Breast epithelium (tissue), 4 donors: ENCODE measurements at places on chromosomes 2 and 18.

DNA sequence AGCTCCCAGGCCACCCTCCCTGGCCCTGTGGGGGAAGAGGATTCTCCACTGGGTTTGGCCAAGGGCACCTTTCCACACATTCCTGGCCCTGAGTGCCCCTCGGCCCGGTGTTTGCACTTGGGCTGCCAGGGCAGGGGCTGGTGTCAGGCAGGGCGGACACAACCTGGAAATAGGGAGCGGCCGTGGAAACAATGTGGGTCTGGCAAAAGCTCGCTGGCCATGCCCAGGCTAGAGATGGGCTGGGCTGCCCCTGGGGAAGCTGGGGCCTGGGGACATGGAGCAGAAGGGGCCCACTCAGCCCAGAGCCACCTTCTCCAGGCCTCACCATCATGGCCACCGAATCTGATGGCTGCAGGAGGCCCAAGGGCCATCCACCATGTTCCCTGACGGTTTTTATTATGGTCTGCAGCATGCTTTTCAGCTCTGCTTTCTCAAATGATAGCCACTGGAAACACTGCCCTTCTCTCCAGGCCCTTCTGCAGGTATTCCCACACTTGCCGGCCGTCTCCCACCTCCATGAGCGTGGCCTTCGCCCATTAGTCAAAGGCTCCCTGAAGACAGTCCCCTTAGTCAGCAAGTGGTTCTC is 275.1 kb downstream of the CYP26B1 start:
- no peaks in the 10 kb centered on the region for H3K4me1 ChIP-seq
- no peak overlapping the region for H3K4me3 ChIP-seq
- H3K36me3 ChIP-seq: no peaks in the 10 kb centered on the region
- no peak for DNase-seq
- no peak overlapping the region for H3K27ac ChIP-seq
- H3K27me3 ChIP-seq: no peaks in the 10 kb centered on the region

DNA sequence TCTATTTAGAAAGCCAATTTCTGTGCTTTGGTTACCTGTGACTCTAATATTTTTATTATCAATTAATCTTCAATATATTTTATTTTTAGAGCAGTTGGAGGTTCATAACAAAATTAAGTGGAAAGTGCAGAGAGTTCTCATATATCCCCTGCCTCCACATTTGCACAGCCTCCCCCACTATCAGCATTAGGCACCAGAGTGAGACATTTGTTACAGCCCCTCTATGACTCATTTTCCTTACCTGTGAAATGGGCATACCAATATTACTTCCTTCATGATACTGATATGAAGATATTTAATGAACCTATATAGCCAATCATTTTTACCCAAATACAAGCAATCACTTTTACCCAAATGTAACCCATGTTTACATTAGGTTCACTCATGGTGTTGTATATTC is 34.0 kb upstream of the CYTIP start:
- no peaks in the 10 kb centered on the region for H3K36me3 ChIP-seq
- H3K4me1 ChIP-seq: no peaks in the 10 kb centered on the region
- H3K4me3 ChIP-seq: no peak overlapping the region
- DNase-seq: no peak
- H3K27me3 ChIP-seq: no peaks in the 10 kb centered on the region
- H3K27ac ChIP-seq: no peak overlapping the region

DNA sequence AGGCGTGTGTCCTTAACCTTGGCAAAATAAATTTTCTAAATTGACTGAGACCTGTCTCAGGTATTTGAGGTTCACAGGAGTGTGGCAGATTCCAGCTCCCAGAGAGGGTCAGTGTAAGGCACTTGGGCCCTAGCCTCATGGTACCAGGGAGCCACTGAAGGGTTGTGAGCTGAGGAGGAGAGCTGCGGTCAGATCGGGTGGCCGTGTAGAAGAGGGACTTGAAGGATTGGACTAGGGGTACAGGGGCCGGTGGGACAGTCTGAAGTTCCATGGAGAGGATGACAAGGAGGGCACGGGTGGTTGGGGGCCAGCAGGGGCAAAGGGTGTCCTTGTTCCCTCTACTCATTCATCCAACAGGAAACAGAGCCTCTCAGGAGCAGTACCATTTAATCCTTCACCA is 327.0 kb upstream of the HS6ST1 start:
- H3K27ac ChIP-seq: no peak overlapping the region
- no peaks in the 10 kb centered on the region for H3K27me3 ChIP-seq
- no peaks in the 10 kb centered on the region for H3K4me1 ChIP-seq

DNA sequence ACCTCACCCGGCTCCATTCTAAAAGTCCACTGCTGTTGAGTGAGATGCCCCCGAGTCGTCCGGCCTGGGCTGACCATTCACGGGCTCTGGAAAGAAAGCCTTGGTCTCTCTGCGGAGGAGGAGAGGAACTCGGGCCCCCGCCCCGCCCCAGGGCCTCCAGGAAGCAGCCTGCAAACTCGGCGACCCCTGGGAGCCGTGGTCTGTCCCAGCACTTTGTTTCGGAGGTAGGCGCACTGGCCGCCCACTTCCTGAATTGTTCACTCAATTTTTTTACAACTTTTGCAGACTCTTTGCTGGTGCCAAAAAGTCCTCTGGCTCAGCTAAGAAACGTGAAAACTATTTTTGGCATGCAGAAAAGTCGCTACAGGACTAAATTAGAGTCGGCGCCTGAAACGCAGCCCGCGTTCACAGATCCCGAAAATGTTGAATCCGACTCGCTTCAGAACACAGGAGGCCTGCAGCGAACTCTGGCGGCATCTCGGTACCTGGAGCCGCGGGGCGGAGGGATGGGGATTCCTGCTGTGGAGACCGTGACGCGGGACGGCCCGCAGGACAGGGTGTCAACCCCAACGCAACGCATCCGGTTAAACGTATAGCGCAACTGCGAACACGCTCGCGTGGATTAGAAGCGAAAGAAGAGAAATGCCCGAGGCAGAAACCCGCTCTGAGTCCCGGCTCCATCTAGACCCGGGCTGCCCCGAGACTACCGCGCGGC is 1.5 kb downstream of the PXDN start:
- no peaks in the 10 kb centered on the region for H3K27me3 ChIP-seq
- peak overlapping the region; percentile 97 for H3K27ac ChIP-seq
- H3K4me1 ChIP-seq: no peaks in the 10 kb centered on the region
- no peaks in the 10 kb centered on the region for H3K36me3 ChIP-seq
- DNase-seq: peak; percentile 81
- H3K4me3 ChIP-seq: peak overlapping the region; percentile 83

DNA sequence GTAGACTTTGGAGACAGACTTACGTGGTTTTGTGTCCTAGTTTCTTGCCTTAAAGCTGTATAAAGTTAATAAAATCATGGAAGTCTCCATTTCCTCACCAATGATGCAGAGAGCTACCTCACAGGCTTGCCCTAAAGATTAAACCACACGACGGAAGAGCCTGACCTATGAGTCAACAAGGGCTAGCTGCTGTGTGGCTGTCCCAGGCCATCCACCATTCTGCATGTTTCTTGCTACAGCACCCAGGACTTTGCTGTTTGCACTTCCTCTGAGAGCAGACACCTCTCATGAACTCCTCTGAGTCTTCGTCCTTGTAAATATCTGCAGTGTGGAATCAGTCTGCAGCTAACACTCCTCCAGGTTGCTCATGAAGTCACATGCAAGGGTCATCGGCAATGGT is 160.0 kb upstream of the TRIB2 start:
- DNase-seq: no peak
- H3K27me3 ChIP-seq: no peaks in the 10 kb centered on the region
- no peak overlapping the region for H3K27ac ChIP-seq
- H3K4me1 ChIP-seq: no peaks in the 10 kb centered on the region

DNA sequence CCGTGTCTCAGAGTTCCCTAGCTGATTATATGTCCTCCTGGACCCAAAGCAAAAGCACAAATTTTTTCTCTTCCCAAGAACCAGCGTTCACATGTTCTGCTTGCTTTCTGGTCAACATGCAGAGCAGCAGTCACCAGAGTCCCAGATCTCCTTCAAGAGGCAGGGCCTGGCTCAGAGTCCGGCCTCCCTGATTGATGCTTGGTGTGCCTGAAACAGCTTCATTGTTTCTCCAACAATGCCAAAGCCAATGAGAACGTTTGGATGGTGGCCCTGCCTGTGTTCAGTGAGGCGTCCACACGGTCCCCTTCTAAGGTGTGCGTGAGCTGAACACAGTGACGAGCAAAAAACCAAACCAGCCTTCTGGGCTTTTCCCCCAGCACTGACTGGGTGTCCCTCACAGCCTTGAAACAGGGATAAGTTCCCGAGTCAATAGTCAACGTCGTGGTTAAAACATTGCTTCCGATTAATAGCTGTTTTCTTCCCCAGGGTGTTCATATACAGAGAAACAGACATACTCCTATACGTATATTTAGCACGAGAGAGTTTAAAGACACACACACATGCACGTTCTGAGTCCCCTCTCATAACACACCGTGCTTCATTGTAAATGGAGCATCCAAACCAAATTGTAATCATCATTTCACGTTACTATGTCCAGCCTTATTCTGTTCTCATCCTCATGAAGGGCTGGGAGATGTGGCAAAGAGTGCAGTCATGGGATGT is 19.3 kb upstream of the POU3F3 start:
- no peaks in the 10 kb centered on the region for H3K4me1 ChIP-seq
- DNase-seq: no peak
- H3K27ac ChIP-seq: no peak overlapping the region
- no peak overlapping the region for H3K4me3 ChIP-seq
- no peaks in the 10 kb centered on the region for H3K27me3 ChIP-seq
- H3K36me3 ChIP-seq: no peaks in the 10 kb centered on the region

DNA sequence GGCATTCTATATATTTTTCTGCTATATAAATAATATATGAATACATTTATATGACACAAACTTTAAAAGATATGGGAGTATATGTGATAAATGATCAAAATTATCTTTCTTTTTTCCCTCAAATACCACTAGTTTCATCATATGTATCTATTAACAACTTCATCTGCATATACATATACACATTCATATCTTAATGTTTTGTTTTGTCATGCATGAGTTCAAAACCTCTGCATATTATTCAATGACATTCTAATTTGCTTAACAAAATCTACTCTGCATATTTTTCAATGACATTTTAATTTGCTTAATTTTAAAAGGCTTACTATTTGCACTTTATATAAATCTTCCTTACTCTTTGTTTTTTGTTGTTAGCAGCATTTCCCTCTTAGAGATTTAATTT is 276.2 kb downstream of the PIK3C3 start:
- no peak overlapping the region for H3K4me3 ChIP-seq
- no peaks in the 10 kb centered on the region for H3K36me3 ChIP-seq
- DNase-seq: no peak
- H3K4me1 ChIP-seq: no peaks in the 10 kb centered on the region

DNA sequence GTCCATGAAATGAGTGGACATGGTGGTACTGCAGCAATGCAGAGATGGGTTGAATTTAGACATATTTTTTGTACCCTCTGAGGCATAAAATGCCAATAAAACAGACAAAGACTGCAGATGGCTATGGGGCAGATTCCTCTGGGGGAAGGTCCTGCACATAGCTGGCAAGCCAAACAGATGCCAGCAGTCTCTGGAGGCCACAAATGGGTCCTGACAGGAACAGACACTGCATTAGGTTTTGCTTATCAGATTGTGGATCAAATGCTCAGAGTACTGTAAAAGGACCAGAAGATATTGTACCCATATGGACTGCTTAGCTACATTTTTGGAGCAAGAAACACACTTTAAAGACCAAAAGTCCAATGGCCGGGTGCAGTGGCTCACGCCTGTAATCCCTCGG is 40.9 kb upstream of the ORC2 start:
- no peaks in the 10 kb centered on the region for H3K27me3 ChIP-seq
- H3K36me3 ChIP-seq: no peaks in the 10 kb centered on the region
- no peaks in the 10 kb centered on the region for H3K4me1 ChIP-seq
- no peak overlapping the region for H3K4me3 ChIP-seq
- DNase-seq: no peak

GRCh38 chr18:74183130-74183529 is 34.8 kb downstream of the TIMM21 start:
- H3K36me3 ChIP-seq: no peaks in the 10 kb centered on the region
- no peak overlapping the region for H3K27ac ChIP-seq
- no peak for DNase-seq
- no peaks in the 10 kb centered on the region for H3K4me1 ChIP-seq

- no peaks in the 10 kb centered on the region for H3K36me3 ChIP-seq
- H3K4me1 ChIP-seq: no peaks in the 10 kb centered on the region
- DNase-seq: no peak
- H3K4me3 ChIP-seq: no peak overlapping the region
- H3K27ac ChIP-seq: no peak overlapping the region
- H3K27me3 ChIP-seq: no peaks in the 10 kb centered on the region
Measured at GRCh38 chr2:129400826-129401225, 578.6 kb upstream of the RAB6C start.

DNA sequence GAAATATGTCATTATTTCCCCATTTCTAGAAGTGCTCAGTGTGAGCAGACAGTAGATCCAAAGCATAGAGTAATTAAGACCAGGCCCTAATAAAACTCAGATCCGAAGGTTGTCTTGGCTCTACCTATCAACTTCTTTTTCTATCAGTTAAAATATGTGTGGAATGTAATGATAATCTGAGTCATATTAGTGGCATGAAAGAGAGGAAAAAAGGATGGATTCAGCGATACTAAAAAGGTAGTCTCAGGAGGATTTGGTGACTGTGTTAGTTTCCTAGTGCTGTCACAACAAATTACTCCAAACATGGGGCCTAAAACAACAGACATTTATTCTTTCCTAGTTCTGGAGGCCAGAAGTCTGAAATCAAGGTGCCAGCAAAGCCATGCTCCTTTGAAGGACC is 103.7 kb upstream of the NABP1 start:
- no peaks in the 10 kb centered on the region for H3K27me3 ChIP-seq
- H3K36me3 ChIP-seq: no peaks in the 10 kb centered on the region
- no peaks in the 10 kb centered on the region for H3K4me1 ChIP-seq
- no peak for DNase-seq

DNA sequence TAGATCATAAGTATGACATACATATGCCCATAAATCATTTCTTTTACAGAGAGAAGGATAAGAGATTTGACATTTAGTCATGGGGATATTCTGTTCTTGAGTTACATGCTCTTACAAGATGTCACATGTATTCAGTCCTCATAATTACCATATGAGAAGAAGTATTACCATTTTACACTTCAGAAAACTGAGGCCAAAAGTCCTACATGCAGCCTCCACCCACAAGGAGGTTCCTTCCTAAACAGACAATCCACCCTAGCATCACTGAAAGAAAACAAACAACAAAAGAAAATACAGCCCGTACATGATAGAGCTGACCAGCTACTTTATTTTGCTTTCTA is 335.1 kb downstream of the SETBP1 start:
- H3K4me1 ChIP-seq: peaks cover 17% of the 10 kb centered on the region
- H3K4me3 ChIP-seq: peak overlapping the region; percentile 15
- peak overlapping the region; percentile 91 for H3K27ac ChIP-seq
- H3K27me3 ChIP-seq: no peaks in the 10 kb centered on the region

- no peak overlapping the region for H3K4me3 ChIP-seq
Measured at GRCh38 chr2:82120115-82120514, 1815.6 kb upstream of the LRRTM1 start.

DNA sequence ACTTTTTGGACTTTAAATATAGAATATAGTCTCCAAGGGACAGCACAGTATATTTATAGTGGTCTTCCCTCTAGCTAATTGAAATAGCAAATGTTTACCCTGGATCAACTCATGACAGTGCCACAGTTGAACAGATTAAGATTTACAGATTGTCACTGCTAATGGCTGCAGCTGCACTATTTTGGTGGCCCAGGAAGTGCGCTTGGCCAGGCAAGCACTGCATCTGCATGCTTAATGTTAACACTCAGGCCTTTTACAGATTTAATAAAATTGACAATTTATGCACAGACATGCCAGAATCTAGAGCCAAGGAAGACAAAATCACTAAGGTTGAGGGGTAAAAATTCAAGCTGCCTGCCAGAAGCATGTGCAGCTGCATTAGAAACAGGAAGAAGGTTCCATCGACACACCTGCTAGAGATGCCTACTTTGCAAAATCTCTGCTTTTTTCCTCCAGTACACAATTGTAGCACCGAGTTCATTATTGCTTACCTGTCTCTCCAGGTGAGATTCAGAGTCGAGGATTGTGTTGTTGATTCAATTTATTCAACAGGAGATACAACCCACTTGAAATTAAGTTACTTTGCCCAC is 1042.3 kb upstream of the NRXN1 start:
- no peaks in the 10 kb centered on the region for H3K27me3 ChIP-seq
- no peak overlapping the region for H3K4me3 ChIP-seq
- no peak for DNase-seq
- H3K27ac ChIP-seq: no peak overlapping the region
